ENCODE measurements at places on chromosomes 1 and 21.
A peak's percentile ranks its signal among the peaks of the same experiment; 100 is the strongest.

DNA sequence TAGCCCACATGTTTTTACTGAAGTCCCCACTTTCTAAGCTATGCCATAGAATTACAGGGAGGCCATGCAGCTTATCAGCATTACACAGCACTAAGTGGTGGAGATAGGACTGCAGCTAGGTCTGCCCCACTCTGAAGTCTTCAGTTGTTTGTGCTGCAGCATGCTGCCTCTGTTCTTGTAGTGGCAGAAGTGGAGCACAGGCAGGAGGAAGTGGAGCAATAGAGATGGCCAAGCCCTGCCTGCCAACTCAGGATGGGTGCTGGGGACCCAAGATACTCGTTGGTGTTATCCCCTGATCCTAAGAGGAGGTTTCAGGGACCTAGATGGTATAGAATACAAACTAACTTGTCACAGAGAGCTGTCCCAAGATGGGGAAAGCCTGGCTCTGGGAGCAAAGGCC is 12.9 kb downstream of the MRPL37 start:
- no peak for DNase-seq

- DNase-seq: no peak
Measured at GRCh38 chr1:8252266-8252951, 65.5 kb upstream of the SLC45A1 start.

DNA sequence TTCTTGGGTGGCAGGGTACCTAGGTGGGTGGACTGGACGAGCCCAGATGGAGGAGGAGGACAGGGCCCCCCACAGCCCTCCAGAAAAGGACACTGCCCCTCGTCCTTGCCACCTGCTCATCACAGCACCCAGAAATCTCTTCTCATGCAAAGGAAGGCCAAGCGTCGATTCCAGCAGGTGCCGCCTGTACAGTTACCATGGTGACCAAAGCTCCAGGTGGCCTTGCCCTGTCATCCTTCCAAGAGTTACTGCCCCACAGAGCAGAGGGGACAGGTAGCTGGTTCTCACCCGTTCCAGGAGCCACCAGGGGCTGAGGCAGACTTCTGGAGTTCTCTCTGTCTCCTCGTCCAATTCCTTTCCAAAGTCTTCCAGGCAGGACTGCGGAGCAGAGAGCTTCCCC is 119.9 kb upstream of the VAMP3 start:
- no peak for DNase-seq

- no peak for DNase-seq
Measured at GRCh38 chr1:115832651-115833050, 8.3 kb downstream of the NHLH2 start.

DNA sequence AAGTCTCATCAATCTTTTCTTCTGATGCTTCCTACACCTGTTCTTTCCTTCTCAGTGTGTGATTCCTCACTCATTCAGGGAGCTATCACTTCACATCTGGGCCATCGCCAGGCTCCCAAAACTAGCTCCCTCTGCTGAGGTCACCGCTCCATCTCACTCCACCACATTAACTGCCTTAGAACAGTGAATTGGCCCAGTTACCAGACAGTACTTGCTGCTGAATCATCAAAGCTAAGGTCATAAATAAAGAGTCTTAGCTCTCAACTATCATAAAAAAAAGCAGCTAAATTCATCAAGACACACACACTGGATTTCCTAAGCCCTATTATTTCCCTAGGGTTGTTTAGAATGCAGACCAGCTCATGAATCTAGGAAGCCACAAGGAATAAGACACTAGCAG is 18.8 kb upstream of the SRM start:
- DNase-seq: peak; percentile 32

DNA sequence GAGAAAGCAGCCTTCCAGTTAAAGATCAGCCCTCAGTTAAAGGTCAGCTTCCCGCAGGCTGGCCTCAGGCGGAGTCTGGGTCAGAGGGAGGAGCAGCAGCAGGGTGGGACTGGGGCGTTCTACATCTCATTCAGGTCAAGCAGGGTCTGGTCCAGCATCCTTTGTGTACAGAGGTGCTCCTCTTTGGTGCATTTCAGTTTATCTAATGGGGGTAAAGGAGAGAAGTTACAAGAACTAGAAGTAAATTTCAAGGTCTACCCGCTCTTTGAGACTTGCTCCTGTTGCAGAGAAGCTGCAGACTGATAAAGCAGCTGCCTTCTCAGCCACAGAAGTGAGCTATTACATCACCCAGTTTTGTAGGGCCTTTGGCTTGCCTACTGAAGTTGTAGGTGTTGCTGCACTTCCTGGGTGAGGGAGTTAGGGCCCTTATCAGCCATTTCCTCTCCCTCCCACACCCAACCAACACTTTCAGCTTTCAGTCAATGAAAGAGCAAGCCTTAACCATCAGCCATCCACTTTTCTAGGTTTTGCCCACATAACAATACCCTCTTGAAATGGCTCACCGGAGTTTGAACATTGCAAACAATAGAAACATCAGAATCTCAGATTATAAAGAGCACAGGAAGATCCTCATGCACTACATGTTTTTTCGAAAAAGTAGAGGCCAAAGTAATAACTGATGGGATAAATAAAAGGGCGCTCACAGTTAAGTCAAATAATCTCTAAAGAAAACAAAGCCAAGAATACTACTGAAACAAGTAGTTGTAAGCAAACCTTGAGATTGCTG is 2.8 kb upstream of the NUP210L start:
- DNase-seq: peak; percentile 73

DNA sequence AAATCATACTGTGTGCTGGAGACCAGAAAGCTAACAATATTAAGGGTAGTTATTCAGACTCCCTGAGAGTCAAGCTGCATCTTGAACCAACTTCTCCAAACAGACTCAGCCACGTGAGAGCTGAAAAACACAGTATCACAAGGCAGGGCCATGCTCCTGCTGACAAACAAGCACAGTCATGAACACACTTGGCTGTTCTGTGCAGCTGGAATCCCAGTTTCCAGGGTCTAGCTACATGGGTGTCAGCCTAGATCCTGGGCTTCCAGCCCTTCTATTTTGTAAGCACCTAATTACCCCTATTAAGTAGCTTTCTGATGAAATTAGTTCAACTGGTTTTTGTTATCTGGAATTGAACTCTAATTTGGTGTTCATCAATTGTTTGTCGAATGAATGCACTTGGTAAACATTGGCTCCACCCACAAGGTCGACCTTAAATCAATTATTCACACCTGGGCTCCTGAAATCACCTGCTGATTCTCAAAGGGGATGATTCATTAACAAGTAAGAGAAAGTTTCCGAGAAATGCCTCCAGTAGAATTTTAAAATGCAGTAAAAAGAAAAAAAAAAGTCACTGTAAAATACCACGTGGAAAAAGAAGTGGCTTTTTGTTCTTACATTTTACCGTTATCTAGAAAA is 179.3 kb downstream of the ZC3H11B start:
- no peak for DNase-seq

- peak; percentile 87 for DNase-seq
Measured at GRCh38 chr1:6245869-6246496, 2.0 kb downstream of the HES3 start.

DNA sequence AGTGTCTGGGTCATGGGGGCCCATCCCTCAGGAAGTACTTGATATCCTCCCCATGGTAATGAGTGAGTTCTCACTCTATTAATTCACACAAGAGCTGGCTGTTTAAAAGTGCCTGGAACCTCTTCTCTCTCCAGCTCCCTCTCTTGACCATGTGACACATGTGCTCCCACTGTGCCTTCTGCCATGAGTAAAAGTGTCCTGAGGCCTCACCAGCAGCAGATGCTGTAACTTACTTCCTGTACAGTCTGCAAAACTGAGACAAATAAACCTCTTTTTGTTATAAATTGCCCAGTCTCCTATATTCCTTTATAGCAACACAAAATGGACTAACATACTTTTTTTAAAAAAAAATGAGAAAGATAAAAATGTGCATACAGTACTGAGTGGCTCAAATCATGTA is 24.0 kb downstream of the PUM1 start:
- no peak for DNase-seq

DNA sequence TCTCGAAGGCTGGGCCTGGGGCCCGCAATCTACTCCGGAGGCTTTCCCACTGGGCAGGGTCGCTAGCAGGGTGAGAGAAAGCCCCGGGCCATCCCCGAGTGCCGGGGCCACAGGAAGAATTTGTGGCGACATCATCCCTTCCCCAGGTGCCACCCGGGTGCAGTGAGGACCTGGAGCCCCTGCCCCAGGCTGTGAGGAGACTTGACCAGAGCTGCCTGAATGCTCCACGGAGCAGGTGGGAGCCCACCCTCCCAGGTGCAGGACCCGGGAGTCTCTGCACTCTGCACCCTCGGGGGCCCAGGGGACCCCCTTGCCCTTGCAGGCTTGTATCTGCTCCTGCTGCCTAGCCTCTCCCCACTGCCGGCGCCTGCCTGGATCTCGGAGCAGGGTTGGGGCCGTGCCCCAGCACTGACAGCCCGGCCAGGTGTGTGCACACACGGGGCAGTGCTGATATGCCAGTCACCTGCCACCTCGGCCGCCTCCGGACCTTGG is 67.5 kb upstream of the RGS7 start:
- no peak for DNase-seq

Measured in activated CD8-positive, alpha-beta memory T cell treated with anti-CD3 and anti-CD28 coated beads, Interleukin-2, amount 50 U/mL, for 48 hours (primary cell).